Kidney glomerular epithelial cell (primary cell): ENCODE measurements at places on chromosomes 1 and 21.
A peak's percentile ranks its signal among the peaks of the same experiment; 100 is the strongest.

- DNase-seq: no peak
Measured at GRCh38 chr1:226708342-226708780, 30.7 kb downstream of the ITPKB start.

GRCh38 chr1:228159008-228159665 lies 6.5 kb upstream of the IBA57 start:
- DNase-seq: no peak

GRCh38 chr1:107545056-107545577 lies 404.3 kb downstream of the NTNG1 start:
- DNase-seq: no peak

GRCh38 chr1:10530281-10530740 lies 55.6 kb downstream of the PEX14 start:
- DNase-seq: peak; percentile 75

GRCh38 chr1:231062500-231063270 lies 22.6 kb upstream of the FAM89A start:
- no peak for DNase-seq

DNA sequence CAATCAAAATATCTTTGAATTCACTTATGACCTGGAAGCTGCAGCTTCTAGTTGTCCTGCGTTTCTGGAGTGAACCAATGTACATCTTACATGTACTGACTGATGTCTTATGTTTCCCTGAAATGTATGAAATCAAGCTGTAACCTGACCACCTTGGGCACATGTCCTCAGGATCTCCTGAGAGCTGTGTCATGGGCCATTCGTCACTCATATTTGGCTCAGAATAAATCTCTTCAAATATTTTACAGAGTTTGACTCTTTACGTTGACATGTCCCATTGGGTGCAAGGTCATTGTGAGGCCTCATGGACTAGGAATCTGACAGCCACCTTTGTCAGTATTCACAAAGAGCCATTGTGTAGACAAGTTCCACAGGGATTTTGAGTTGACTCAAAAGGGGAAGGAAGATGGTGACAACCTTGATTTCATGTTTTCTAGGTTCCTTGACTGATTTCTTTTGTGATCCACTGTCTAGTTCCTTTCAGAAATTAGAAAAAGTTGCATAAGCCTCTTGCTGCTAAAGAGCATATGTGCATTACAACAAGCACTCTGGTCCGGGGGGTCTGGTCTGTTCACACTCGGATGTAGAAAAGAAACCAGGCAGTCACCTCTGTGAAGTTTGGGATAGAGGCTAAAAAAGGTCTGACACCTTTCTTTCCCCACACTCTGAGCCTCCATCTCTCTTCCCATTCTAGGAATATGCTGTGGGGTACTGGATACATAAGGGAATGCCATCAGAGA lies 10.7 kb downstream of the CHI3L2 start:
- no peak for DNase-seq

DNA sequence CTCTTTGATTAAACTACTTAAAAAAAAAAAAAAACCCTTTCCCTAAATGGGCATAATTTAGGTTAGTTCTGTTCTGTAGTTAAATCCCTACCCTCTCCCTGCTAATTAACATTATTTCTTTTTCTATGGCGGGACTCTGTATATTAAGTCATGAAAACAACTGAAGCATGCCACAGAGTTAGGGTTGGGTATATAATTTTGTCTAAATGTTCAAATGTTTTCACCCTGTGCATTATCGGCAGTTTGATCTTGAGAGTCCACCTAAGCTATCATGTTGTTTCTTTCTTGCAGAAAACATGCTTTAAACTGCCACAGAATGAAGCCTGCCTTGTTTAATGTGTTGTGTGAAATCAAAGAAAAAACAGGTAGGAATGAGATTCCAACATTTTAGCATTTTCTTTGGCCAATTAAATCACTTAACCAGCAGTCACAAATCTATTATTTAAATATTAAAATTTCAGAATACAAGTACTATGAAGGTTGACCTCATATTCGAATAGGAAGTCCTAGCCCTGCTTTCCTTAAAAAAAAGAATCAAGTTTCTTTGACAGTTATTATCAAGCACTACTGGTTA lies 4.0 kb downstream of the PBX1 start:
- DNase-seq: peak; percentile 47

GRCh38 chr21:43767498-43767983 lies 8.6 kb downstream of the CSTB start:
- no peak for DNase-seq

GRCh38 chr1:107140703-107141490 lies at the start of gene NTNG1:
TSS of gene NTNG1 (plus strand) at chr1:107141039.
- DNase-seq: peak; percentile 14

DNA sequence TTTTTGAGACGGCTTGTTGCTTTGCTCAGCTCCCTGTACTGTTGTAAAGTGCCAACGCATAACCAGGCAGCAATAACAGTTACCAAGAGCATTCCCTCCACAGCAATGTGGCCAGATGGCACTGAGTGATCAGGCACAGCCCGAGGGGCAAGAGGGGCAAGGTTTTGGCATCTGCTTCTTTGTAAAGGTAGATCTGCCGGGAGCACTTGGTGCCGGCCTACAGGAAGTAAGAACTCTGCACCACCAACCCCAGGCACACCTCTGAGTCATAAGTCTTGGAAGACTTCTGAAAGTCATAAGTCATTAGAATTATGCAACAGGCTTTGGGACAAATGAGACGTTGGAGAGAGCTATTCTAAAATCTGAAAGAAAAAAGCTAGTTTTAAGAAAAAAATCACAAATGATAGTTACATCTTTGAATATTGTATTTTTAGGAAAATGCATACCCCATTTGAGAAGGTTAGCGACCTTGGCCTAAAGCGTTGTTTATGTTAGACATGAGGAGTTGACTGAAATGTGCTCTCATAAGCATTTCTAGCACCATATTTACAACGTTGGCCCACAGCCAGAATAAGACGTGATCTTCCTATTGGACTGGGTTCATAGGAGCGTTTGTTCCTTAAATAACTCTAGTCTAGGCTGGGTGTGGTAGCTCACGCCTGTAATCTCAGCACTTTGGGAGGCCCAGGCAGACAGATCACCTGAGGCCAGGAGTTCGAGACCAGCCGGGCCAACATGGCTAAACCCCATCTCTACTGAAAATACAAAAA lies 37.7 kb upstream of the MAP10 start:
- peak; percentile 64 for DNase-seq

DNA sequence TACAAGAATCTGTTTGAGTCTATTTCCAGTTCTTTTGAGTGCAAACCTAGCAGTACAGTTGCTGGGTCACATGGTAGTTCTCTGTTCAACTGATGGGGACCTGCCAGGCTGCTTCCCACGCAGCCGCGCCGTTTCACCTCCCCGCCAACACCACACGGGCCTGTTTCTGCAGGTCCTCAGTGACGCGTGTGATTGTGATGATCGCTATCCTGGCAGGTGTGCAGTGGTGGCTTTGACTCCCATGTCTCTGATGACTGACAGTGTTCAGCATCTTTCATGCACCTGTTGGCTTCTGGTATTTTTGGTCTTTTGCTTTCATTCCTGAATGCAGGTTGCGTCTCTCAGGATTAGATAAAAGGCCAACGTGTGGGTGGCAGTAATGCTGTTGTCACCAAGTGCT lies 41.6 kb downstream of the FAAP20 start:
- DNase-seq: no peak

- peak; percentile 93 for DNase-seq
Measured at GRCh38 chr1:200206340-200206739, 178.8 kb downstream of the NR5A2 start.

GRCh38 chr21:42364304-42364865 lies 1.9 kb downstream of the TFF1 start:
- no peak for DNase-seq

- no peak for DNase-seq
Measured at GRCh38 chr1:53526451-53527101, 67.4 kb downstream of the DMRTB1 start.

DNA sequence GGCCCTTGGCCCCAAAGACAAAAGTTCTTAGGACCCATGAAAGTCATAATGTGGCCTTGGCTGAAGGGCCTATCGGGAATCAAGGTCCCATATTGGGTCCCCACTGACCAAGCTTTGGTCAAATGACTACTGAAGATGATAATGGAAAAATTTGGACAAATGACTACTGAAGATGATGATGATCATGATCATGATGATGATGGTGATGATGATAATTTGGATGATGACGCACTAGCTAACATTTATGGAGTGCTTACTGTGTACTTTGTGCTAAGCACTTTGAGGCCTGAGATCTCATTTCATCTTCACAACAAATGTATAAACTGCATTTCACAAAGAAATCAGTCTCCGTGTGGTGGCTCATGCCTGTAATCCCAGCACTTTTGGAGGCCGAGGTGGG lies 39.4 kb downstream of the EIF2D start:
- DNase-seq: no peak

DNA sequence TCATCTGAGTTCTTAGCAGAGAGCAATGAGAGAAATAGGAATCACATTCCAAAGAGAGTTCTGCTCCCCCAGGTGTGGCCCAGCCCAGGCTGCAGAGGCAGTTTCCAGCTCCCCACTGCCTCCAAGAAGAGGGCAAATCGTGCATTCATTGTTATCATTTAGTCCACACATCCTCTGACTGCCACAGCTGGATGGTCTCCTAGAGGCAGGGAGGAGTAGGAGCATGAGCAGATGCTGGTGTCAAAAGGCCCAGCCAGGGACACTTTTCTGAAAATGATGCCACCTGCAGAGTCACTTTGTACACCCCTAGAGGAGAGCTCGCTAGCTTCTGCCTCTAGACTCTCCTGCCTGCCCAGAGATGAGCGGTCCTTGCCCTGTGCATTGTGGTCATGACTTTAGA lies 33.6 kb upstream of the GNPAT start:
- no peak for DNase-seq

- DNase-seq: peak; percentile 30
Measured at GRCh38 chr1:214518361-214518760, 33.0 kb downstream of the PTPN14 start.

DNA sequence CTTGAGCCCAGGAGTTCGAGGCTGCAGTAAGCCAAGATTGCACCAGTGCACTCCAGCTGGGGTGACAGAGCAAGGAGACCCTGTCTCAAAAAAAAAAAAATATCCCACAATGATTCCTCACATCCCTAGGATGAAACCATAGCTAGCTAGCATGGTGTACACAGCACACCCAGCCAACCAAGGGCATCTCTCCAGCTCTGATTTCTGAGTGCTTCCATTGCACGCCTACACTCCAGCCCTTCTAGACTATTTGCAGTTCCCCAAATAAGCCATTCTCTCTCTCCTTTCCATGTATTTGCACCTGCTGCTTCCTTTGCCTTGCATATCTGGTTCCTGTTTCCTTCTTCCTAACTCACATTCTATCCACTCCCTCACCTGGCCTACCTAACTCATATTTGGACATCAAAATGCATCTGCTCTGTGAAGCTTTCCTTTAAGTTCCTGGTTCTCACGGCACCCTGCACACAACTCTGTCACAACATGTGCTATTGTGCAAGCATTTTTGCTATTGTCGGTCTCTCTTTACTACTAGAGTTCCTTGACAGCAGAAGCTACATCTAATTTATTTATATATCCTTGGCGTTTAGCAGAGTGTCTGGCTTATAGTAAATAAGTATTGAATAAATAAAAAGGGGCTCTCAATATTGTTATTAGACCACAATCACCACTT lies 2.4 kb upstream of the ELAPOR1 start:
- DNase-seq: no peak

DNA sequence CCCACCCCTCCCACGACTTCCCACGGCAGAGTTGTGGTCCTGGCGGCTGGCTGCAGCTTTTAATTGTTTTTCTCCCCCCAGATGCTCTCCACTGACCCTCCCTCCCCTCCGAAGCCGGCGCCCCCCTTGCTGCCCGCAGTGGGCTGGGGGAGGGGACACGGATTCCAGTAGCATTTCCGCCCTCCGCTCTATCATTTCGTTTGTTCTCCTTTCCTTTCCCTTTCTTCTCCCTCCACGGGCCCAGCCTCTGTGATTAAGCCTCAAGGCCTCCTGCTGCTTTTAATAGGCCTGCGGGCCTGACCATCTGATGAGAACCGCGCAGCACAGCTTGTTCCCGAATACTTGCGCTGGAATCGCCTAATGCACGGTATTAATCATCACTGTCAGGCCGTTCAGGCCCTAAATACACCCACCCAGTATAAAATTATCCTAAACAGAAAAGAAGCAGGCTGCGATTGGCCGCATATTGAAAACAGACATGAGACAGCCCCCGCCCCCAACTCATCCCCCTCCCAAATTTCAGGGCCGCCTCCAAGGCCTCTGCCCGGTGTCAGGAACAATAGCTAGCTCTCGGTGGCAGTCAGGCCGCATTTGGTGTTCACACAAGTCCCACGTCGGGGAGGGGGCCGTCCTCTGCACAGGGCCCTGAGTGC lies 102.0 kb upstream of the ARHGEF16 start:
- DNase-seq: no peak

GRCh38 chr21:15272171-15272570 lies 207.4 kb upstream of the NRIP1 start:
- DNase-seq: no peak

DNA sequence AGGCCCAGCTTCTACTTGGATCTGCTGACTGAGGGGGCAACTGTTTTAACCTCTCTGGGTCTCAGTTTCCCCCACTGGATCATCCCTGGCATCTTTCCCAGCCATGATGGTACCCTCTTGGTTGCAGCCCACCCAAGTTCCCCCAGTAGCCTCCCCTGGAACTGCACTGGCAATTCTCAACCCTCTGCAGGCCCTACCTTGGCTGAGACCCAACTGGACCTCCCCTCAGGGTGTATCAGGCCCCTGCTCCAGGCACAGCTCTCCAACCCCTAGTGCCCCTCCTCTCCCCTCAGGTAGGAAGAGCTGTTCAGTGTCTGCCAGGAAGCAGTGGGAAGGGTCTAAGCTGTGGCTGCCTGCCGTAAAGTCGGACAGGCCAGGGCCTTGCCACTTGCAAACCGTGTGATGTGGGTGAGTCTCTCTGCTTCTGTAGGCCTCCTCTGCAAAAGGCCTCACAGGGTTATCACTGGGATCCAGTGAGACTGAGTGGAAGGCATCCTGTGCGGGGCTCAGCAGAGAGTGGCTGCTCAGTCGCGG lies 32.1 kb downstream of the RHBG start:
- no peak for DNase-seq

DNA sequence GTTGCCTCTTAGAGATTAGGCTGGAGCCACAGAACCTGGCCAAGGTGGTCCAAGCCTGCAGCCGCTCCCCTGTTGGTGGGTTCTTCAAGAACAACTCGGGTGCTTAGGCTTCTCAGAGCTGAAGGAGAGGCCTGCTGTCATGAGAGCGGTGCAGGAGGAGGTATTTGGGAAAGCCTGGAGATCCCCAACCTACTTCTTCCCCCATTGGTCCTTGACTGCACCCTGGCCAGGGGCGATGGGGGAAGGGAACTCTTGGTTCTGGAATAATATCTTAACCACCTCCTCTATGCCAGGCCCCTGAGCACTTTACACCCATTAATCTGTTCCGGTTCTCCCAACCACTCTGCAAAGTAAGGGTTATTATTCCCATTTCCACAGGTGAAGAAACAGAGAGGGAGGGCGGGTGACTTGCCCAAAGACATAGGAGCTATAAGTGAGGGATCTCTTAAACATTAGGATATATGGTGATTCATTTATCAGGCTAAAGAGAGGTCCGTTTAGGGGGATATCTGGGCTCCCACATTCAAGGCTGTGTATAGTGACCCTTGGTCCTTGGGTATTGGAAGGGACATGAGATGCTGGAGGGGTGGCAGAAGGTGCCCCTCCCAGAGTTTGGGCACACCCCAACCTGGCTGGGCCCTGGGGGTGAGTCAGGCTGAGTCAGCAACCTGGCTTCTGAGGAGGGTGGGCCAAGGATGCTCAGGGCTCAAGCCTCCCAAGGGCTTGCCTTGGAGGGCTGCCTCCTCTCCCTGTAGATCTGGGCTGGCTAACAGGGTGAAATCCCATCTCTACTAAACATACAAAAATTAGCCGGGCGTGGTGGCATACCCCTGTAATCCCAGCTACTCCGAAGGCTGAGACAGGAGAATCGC lies 5.2 kb downstream of the TRNP1 start:
- DNase-seq: no peak
